ENCODE measurements at places on chromosomes 7 and 10.

GRCh38 chr10:9869205-9869604 is 1148.5 kb upstream of the CELF2 start:
- no peak for DNase-seq

DNA sequence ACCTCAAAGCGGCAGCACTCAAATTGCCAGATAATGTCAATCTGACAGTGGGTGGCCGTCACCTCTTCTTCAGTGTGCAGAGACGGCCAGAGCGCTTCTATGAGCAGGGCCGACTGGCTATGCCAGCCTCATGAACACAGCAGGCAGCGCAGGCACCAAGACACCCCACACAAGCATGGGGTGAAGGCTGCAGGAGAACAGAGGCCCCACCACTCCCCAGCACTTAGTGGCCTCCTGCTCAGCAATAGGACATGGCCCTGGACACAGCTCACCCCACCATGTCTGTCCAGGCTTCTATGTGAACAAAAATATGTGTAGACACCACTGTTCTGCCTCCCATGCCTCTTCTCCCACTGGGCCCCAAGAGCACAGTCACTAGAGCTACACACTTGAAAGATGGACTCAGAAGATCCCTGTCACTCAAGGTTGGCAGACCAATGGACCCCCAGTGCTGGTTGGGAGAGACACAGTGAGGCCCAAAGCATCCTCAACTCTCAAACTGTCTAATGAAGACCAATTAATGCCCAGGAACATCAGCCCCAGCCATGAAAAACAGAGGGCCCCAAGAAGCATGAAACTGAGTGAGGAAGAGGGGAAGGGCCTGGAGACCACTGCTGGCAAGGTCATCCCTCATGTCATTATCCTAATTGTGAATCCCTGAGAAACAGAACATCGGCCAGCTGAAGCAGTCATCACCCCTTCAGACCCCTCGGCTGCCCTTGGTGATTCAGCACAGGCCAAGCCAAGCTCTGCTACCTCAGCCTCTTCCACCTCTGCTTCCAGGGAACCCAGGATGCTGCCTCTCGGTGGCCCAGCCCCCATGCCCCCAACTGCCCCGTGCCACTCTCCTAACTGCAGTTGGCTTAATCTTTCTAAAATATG is 77.7 kb downstream of the GRID1 start:
- no peak for DNase-seq

GRCh38 chr7:28192786-28193585 is 12.4 kb upstream of the JAZF1 start:
- DNase-seq: peak; percentile 36

GRCh38 chr7:92296235-92296634 is 50.5 kb downstream of the ANKIB1 start:
- no peak for DNase-seq

DNA sequence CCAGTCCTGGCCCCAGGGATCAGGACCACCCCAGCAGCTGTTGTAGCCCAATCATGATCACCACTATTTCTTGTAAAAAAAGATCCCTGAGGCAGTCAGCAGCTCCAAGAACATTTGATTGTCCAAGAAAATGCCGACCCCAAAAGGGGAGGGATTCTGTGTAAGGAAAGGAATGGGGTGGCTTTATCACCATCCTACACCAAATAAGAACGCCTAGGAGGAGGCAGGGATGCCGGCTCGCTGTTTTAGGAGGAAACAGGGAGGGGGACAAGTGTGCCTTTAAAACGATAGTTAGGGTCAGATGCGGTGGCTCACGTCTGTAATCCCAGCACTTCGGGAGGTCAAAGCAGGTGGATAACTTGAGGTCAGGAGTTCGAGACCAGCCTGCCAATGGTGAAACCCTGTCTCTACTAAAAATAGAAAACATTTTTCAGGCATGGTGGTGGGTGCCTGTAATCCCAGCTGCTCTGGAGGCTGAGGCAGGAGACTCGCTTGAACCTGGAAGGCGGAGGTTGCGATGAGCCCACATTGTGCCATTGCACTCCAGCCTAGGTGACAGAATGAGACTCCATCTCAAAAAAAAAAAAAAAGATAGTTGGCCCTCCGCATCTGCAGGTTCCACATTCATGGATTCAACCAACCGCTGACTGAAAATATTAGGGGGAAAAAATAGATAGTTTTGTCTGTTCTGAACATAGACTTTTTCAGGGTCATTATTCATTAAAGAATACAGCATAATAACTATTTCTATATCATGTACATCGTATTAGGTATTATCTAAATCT is 63.6 kb downstream of the PDIA4 start:
- DNase-seq: no peak

DNA sequence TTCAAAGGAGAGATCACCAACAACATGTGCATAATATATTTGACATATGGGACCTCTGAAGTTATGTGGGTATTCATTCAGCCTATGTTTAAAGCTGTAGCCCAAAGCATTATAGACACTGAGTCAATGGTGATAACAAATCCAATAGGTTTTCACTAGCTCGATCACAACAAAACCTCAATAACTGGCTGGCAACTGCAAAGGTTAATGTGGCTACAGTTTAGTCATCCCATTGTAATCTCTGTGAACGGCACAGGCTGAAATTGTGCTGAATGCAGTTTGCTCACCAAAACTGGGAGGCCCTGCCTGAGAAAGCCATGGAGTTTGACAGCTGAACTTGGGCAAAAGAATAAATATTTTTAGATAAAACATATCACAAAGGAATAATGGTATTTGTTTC is 152.4 kb upstream of the ADO start:
- DNase-seq: no peak

- DNase-seq: no peak
Measured at GRCh38 chr10:74330646-74331045, 179.6 kb downstream of the ADK start.

DNA sequence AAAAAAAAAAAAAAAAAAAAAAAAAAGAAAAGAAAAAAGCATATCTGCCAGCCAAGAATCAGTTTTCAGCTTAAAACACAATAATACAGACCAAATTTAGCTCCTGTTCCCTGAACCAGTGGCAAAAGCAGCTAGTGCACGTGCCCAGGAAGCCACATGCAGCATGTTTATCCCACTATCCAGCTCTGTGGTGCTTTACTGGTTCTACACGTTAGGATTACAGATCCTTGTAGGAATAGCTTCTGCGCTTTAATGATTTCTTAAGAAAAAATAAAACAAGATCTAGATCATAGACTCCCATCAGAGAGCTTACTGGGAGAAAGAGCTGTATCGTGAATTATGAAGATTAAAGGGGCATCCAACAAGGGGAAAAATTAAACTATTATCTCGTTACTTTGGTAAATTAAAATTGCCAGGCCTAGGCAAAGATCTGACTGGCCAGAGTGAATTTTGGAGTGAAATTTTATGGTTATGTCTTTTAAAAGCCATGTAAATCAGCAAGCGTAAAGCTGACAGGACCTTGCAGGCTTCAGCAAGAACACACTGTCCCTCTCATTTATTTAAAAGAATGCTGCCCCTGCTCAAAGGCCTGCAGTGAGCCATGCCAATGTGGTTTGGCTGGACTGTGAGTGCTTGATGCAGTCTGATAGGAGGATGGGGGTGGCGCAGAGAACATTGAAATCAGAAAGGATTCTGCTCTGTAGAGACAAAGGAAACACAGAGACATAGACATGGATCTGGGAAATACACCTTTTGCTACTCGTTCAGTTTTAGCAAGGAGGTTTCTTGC is 177.3 kb upstream of the PHYHIPL start:
- DNase-seq: peak; percentile 82

- no peak for DNase-seq
Measured at GRCh38 chr7:36668080-36668479, 56.2 kb downstream of the AOAH start.

- DNase-seq: peak; percentile 36
Measured at GRCh38 chr10:92290076-92290836, 622 bp downstream of the CPEB3 start.

DNA sequence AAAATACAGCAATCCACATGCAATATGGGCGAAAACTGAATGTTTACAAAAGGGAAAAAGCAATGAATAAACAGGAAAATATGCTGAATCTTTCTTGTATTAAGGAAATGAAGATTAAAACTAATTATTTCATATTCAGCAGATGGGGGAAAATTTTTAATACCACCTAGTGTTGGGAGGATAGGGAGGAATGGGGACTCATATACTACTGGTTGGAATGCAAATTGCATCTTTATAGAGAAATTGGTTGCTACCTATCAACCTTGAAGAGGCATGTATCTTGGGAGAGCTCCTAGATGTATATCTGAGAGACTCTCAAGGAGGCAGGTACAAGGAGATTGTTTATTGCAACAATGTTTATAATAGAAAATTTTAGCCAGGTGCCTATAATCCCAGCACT is 101.4 kb downstream of the CREM start:
- DNase-seq: no peak

DNA sequence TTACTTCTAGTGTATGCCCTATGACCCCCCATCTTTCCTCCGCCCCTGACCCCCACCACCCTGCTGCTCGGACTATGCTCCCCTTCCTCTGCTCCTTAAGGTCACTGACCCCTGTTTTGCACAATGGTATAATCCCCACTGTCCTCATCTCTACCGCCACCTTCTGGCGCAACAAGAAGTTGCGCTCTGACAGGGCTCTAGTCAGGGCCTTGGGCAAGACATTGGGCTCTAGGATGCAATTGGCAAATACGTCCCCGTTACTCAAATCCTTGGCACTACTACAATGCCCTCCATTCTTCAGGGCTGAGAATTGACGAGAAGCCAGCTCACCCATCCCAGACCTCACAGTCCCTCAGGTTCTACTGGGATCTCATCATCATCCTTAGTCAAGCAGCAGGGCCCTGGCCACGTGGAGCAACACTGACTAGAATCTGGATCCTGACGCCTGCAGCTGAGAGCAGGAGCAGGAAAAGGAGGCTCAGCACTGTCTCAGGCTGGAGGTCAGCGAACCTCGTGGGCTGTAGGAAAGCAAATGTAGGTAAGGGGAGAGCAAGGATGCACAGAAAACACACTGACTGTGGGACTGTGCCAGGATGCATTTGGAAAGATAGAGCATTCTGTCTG is 10.6 kb downstream of the LRIT2 start:
- DNase-seq: no peak

DNA sequence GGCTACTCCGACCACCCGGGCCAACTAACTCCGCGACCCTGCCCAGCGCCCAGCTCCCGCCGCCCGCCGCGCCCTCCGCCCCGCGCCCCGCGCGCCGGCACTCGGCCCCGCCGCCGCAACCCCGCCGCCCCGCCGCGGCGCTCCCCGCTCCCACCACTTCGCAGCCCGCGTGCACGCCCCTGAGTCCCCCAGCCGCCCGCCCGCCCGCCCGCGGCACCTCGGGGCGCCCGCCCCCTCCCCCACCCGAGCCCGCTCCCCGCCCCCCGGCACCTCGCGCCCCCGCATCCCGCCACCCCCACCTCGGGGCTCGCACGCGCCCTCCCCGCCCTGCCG is 598 bp downstream of the JAZF1 start:
- DNase-seq: no peak

DNA sequence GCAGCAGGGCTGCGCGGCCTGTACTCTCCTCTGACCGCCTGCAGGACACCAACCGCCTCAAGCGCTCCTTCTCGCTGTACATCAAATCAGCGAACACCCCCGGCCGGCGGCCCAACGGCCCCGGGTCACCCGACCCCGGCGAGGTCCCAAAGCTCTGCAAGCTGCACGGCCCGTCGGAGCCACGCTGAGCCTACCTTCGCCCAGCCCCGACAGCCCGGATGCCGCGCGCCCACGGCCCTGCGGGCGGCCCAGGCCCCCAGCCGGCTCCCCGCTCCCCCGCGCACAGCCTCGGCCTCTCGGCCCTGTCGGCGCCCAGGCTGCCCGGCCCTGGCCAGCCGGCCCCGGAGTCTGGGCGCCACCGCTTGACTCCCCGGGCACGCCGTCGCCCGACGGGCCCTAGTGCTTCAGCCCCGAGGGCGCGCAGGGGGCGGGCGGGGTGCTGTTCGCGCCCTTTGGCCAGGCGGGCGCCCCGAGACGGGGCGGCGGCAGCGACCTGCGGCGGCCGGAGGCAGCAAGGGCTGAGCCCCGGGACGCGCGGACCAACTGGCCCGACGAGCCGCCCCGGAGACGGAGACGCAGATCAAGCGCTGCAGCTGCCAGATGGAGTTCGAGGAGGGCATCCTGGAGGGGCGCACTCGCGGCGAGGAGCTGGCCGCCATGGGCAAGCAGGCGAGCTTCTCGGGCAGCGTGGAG is 11.1 kb upstream of the SEC24C start:
- DNase-seq: no peak

Measured in fibroblast of gingiva (primary cell).